ENCODE measurements at places on chromosomes 1 and 21.
A peak's percentile ranks its signal among the peaks of the same experiment; 100 is the strongest.

DNA sequence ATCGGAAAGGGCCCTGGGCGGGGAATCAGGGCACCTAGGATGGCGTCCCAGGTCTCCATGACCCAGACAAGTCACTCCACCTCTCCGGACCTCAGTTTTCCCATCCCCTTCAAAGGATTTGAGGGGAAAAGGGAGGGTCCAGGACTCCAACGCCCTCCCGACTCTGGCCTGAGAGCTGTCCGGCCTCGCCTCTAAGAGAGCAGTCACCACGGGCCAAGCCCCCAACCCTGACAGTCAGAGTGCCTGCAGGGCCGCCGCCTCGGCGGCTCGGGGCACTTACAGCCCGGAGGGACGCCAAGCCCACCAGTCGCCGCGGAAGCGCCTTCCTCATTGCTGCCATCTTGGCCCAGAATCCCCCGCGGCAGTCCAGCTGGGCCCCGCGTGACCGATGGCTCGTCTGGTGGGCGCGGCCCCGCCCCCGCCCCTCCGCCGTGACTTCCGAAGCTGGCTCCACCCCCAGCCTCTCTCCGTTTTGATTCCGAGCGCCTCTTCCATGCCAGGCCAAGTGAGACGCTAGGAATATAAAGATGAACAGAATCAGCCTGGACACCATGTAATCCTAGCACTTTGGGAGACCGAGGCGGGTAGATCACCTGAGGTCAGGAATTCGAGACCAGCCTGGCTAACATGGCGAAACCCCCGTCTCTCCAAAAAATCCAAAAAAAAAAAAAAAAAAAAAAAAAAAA, at the start of gene HMGCL:
Gene HMGCL, minus strand, starts transcription at position 354 of the 686 bp plus-strand sequence. Its CDS starts 14 bp downstream, at position 340.
- peak; percentile 85 for DNase-seq

- no peak for DNase-seq
Observed at GRCh38 chr1:233424779-233425178, 97.3 kb downstream of the MAP3K21 start.

GRCh38 chr1:61781151-61781550, 38.9 kb downstream of the PATJ start:
- DNase-seq, result no peak

- DNase-seq, result no peak
Observed at GRCh38 chr1:233379869-233380438, 52.4 kb downstream of the MAP3K21 start.

DNA sequence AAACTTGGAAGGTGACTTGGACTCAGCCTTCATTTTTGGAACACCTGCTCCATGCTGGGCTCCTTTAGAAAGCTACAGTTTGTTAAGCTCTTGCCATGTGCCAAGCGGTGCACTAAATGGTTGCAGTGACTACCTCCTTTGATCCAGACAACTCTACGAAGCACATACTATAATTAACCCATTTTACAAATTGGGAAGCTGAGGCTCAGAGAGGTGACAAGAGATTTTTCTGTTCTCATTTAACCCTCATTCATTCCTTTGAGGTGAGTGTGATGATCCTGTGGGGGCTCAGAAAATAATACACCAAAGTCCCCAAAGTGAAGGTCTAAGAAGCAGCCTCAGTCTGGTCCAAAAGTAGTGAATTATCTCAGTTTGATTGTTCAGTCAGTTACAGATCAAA, 1.6 kb upstream of the PAQR7 start:
- no peak for DNase-seq

DNA sequence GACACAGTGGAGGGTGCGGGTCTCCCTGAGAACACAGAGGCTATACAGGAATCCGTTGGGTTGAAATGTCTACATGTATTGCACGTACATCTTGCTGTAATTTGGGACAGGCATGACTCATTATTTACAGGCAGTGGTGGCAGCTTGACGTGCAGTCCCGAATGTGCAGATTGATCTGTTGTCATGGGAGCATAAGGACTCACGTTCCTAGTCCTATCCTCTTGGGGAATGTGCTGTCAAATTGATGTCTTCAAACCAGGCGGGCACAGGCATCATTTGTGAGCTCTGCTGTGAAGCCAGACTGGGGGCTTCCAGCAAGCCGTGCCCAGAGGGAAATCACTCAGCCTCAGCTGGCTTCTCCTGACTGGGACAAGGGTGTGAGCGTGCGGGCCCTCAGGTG, 40.5 kb downstream of the S100B start:
- no peak for DNase-seq

GRCh38 chr21:31176080-31176551, 137.8 kb upstream of the KRTAP19-8 start:
- no peak for DNase-seq

DNA sequence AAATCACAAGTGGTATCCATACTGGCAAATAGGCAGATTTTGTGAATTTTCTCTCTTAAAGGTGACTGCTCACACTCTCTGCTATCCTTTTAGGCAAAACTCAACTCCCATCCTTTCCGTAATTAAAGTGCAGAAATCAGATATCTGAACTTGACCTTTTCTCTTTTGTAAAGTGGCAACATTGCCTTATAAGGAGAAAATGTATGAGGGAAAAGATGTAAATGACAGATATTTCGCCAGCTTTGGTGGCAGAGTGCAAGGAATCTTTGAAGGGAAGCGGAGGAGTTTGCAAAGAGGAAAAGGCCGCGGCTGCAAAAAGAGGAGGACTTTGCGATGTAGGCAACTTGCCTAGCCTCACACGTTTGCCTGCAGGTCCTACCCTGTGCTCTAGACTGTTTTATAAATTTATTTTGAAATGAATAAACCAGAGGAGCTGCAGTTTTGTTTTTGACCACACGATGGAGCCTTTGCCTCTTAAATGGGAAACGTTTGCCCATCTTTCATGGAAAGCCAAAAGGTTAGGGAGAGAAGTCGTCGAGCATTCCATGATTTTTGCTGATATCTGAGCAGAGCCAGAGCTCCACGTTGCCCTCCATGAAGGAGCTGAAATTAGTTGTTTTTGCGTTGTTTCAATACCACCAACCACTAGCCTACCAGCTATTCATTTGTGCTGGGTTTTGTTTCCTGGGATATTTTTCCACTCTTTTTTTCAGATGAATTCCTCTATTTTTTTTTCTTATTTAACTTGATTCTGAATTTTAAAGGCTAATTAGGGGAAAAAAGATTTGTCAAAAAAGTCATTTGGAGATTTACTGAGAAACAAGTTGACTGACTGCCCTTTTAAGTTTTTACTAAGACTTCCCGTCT, 242.3 kb downstream of the LMX1A start:
- no peak for DNase-seq

- no peak for DNase-seq
Observed at GRCh38 chr1:45545019-45545493, 5.6 kb upstream of the AKR1A1 start.

DNA sequence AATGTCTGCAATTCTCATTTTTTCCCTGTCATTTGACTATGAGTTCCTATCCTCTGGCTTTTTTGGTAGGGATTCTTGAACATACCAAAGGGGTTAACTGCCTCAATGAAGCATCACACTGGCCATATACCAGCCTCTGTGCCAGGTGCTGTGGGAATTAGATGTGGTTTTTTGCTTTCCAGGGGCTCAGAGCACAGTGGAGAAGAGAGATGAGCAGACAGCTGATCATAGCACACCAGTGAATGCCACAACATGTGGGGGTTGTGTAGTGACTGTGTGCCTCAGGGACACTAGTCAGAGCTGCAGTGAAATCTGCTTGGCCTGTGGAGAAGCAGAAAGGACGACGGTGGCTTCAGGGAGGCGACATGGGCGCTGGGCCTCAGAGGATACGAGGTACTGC, 30.8 kb downstream of the HLX start:
- DNase-seq, result no peak

DNA sequence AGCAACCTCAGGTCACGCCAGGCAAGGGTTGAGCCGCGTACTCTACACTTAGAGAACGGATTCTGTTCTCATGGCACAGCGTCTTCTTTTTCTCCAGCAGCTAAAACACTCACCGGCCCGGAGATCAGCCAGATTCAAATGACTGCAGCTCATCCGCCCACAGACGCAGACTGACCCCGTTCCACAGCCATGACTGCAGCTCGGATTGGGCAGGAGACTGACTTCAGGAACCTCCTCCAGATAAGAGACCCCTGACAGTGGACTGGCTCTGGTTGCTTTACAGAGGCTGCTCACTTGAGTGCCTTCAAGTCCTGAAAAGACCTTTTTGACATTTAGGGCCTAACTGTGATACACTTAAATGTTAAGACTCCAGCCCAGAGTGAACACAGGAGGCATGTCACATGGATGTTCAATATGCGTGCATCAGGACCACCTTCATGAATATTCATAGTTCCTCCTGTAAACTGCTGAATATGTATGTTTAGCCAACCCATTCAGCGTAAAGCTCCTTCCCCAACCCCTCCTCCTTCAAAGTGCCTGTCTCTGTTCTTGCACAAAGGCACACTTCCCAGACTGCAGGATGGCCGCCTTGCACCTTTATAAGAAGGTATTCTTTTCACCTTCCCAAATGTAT, 42.6 kb downstream of the BACE2 start:
- no peak for DNase-seq

DNA sequence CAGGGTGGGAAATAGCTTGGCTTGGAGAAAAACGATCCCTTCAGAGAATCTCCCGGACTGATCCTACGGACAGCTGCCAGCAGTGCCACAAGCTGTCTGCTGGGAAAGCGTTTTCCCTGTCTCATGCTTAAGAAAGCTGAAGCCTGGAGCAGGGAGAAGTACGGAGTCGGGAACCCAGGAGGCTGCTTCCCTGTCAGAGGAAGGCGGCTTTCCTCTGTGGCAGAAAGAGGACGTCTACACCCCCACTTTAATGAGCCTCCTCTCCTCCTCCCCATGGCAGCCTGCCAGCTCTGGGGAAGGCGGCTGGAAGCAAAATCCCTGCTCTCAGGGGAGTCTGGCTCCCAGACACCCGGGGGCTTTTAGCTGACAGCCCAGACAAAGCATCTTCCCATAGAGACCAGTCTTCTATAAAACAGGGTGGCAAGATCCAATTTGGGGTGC, 7.3 kb downstream of the KIF21B start:
- peak; percentile 36 for DNase-seq

GRCh38 chr1:245829194-245829593, 674.4 kb downstream of the KIF26B start:
- no peak for DNase-seq

- DNase-seq, result peak; percentile 15
Observed at GRCh38 chr1:234486858-234487840, 8.2 kb upstream of the TARBP1 start.

DNA sequence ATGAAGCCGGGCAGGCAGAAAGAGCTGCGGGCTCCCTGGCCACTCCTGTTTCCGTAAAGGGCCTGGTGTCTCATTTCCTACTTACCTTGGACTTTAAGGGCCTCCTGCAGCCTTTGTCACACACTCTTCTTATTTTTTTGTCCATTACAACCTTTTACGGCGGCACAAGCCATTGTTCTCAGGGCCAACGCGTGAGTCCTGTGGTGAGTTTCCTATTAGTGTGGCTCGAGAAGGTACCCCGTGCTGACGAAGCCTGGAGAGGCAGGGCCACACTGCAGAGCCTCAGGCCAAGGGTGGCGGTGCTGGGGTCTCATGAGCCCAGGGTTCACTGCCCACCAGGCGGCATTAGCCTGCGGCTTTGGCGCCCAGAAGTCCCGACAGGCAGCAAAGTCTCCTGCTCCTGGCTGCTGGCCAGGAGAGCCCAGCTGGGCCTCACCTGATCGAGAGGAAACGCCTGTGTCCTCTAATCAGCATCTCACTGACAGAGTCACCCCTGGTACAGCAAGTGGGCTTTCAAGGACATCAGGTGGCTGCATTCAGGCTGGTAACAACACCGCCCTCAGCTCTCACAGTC, 62.0 kb downstream of the SIK1 start:
- no peak for DNase-seq

GRCh38 chr21:44886113-44887075, 12.9 kb upstream of the PTTG1IP start:
- no peak for DNase-seq

GRCh38 chr1:150992626-150993025, 10.5 kb downstream of the ANXA9 start:
- DNase-seq, result no peak

DNA sequence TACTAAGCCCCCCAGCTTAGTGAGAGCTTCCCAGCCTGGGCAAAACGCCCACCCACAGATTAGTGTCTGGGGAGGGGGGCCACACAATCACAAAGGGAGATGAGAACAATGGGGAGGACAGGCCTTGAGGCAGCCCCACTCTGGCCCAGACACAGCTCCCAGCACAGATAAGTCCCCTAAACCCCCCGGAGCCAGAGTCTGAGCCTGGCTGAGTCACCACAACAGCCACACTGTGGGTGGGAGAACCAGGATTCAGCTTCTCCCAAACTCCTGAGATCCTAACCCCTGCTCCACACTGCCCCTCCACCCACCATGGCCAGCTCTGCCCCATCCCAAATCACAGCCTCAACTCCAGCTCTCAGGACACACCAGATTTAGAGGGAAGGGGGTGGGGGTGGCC, 4.2 kb downstream of the NECTIN4 start:
- DNase-seq, result no peak

DNA sequence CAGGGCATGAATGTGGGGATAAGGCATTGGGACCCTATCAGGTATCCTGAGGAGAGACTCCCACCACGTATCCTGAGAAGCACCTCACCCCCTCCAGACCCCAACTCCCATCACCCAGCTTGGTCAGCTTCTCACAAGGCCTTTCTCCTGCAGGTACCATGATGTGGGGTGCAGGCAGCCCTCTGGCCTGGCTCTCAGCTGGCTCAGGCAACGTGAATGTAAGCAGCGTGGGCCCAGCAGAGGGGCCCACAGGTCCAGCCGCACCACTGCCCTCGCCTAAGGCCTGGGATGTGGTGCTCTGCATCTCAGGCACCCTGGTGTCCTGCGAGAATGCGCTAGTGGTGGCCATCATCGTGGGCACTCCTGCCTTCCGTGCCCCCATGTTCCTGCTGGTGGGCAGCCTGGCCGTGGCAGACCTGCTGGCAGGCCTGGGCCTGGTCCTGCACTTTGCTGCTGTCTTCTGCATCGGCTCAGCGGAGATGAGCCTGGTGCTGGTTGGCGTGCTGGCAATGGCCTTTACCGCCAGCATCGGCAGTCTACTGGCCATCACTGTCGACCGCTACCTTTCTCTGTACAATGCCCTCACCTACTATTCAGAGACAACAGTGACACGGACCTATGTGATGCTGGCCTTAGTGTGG, 1.3 kb downstream of the GPR3 start:
- no peak for DNase-seq

DNA sequence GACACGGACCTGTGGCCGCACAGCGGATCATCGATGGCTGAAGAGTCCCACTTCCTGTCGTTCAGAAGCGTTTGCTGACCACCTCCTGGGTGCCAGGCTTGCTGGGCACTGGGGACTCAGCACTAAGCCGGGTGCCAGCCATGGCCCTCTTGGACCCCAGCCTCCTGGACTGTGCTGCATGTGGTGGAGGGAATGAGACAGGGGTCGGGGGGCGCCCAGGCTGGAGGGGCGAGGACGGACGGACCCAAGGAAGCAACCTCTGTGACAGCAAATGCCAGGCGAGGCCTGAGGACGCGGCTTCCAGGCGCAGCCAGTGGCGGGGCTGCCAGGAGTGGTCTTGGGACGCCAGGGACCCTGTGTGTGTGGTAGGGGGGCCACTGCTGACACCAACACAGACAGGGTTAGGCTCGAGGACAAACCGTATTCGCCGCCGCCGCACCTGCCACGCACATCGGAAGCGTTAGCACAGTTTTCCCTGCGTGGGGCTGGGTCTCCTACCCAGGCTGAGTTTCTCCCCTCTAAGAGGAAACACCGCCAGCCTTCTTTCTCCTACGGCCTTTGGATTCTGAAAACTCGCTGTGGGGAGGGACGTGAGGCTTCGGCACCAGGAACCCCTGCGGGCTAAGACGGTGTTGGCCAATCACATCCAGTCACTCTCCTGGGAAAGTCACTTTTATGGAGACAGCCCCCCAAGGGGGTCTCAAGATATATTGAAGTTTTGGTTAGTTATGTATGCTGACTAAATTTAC, 3.1 kb upstream of the MXRA8 start:
- DNase-seq, result no peak
